ENCODE measurements at places on chromosomes 12 and 14.

GRCh38 chr14:30559638-30560091, 707 bp downstream of the G2E3 start:
- no peak for DNase-seq

DNA sequence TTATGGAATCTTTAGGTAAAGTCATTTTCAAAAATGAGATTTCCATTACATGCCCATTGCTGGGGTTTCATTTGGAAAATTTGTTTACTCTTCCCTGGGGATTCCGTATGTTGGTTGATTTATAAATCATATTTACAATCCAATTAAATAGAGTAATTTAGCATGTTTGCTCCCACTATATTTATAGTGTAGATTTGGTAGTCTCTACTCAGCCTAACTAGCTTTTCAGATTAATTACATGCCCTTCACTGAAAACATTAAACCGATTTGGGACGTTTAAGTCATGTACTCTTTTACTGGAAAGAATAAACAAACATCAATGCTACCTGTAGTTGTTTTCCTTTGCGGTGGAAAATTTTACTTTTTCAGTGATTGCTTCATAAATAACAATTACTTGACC, 10.4 kb downstream of the PAX9 start:
- DNase-seq: no peak

DNA sequence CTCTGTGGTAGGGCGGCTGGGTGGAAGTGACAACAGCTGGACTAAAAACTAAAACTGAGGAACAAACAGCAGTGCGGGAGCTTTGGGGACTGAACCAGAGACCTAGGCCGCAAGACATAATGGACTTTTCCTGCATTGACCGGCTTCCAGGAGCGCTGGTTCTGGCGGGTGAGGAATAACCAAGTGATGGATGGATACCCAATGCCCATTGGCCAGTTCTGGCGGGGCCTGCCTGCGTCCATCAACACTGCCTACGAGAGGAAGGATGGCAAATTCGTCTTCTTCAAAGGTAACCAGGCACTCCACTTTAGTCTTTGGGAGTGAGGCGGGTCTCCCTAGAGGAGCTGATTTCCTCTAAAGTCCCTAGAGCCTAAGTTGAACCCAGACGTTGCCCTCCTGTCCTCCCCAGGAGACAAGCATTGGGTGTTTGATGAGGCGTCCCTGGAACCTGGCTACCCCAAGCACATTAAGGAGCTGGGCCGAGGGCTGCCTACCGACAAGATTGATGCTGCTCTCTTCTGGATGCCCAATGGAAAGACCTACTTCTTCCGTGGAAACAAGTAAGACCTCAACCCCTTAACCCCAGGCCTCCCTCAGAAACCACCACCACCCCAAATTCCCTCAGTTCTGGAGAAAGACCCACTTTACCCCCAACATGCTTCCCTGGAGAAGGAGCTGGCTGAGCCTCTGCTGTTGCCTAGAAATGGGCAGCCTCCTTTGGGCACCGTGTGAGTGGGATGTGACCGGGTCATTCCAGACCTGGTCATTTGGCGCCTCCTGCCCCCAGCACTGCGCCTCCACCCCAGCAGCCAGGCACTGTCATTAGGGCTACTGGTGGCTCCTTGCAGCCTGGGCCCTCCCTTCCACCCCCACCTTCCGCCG, 8.1 kb downstream of the MMP14 start:
- no peak for DNase-seq

DNA sequence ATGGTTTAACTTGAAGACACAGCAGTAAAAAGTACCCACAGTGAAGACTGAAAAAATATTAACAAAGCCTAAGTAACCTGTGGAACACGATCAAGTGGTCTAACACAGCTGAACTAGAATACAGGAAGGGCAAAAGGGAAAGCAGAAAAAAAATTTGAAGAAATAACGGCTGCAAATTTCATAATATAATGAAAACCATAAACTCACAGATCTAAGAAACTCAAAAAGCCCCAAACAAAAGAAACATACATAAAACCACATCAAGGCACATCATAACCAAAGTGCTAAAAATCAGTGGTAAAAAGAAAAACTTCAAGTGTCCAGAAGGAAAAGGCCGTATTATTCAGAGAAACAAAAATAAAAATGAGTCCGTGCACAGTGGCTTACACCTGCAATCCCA, 30.9 kb downstream of the SPPL3 start:
- no peak for DNase-seq

DNA sequence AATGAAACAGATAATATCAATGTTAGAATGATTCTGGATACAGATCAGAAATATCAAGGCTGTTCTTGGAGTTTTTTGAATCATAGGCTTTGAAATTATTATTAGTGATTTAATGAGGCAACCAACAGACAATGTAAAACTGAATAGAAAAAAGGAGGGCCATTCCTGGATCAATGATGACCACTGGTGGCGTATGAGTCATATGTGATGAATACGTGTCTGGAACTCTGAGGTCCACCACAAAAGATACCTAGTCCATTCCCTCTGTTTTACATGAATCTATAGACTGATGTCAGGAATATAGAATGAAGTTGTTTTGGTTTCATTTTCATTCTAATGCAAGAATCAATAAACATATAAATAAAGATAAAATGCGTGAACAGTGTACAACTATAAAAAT, 78.3 kb upstream of the RTL1 start:
- DNase-seq: no peak

DNA sequence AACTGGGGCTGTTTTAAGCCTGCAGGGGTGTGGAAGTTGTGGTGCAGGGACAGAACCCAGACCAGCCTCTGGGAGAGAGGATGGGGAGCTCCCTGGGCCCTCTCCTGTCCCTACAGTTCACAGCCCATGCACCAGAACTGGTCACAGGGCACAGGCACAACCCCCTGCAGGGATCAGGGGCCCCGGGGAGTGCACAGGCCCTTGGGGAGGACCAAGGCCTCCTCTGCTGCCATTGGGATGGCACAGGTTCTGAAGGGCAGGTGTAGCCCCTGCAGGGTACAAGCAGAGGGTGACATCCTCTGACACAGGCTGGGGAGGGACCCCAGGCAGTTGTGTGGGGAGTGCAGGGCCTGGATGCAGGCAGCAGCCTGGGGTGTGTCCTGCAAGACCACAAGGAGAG, 66.4 kb upstream of the SFSWAP start:
- DNase-seq: no peak

GRCh38 chr14:61401461-61401860, 80.1 kb downstream of the PRKCH start:
- no peak for DNase-seq

GRCh38 chr14:54711812-54712464, 145.0 kb downstream of the SAMD4A start:
- no peak for DNase-seq

DNA sequence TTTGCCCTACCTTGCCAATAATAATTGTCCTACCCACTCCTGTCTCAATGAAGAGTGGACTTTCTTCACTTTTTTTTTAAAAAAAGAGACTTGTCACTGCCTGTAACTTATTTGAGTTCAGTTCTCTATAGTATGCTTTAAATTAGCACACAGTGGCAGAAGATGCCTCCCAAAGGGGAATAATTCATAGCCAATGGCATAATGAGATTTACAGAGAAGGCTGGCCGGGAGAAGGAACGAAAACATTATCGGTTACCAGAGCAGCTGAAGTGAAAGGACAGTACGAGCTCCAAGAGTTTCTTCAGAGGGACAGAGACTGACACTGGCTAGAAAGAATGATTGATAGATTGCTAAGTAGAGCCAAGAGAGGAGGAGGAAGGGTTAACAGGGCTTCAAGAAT, 356.3 kb downstream of the EMP1 start:
- no peak for DNase-seq

DNA sequence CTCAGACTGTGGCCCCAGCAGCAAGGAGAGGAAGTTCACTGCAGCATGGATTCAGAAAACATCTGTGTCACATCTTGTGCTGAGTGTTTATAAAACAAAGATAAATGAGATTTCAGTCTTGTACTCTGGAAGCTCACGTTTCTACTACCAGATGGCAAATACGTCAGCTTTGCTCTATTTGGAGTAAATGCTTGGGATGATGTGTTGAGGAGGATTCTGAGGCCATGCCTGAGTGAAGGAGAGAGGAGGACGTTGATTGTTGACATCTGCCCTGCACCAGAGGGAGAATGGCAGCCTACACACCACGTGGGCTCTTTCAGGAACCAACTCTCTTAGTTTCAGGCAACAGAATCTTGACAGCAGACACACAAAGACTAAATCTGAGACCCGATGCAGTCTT, 188.9 kb downstream of the TMEM132C start:
- no peak for DNase-seq

- DNase-seq: no peak
Observed at GRCh38 chr12:15050659-15051058, 77.8 kb downstream of the PDE6H start.

DNA sequence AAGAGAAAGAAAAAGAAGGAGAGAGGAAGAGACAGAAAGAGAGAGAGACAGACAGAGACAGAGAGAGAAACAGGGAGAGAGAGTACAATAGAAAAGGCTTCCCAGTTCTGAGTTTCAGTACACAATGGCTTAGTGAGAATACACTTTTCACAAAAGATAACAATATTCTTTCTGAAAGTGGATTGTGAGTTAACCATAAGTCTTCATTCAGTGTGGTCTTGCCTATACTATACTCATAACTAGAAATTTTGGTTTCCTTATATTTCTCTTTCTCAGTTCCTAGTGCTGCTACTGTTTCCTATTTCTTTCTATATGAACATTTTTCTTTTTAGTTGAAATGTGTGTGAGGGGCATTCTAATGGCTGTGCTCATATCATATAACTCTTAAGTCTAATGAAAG, 9.3 kb downstream of the CD163L1 start:
- no peak for DNase-seq

DNA sequence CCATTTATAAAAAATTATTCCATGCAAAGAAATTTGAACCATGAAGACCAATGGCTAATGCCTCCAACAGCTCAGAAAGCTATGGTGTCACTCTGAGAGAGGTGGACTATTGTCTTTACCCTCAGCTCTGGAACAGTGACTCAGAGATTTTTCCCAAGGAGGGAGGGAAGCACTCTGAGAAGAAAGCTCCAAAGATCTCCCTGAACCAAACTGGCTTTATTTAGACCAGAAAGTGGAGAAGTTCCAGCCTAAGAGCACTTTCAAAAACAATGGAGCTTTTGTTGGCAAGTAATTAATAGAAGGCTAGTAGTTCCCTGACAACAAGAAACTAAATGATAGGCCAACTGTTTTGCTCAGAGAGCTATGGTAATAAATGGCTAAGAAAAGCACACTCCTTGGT, 599.9 kb upstream of the MDGA2 start:
- no peak for DNase-seq

GRCh38 chr14:38994731-38995130, 108.3 kb downstream of the SEC23A start:
- DNase-seq: no peak

- no peak for DNase-seq
Observed at GRCh38 chr14:59155886-59156285, 32.6 kb upstream of the DAAM1 start.

DNA sequence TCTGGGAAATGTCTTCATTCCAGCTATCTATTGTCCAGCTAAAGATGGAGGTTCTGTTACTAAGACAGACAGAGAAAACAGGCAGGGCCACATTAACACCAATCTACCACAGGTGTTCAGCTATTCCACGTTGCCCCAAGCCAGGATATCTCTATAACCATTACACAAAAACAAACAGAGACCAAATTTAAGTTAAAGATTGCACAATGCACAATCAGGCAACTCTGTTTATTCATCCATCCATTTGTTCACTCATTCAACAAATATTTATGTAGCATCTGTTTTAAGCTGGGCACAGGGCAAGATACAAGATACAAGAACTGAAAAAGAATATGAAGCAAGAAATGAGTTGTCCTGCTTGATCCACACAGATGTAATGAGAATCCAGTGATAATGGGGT, 629.0 kb downstream of the MED13L start:
- no peak for DNase-seq

- DNase-seq: no peak
Observed at GRCh38 chr12:40393026-40393425, 168.2 kb downstream of the LRRK2 start.

GRCh38 chr14:103633391-103633790, 4.4 kb downstream of the KLC1 start:
- DNase-seq: no peak

DNA sequence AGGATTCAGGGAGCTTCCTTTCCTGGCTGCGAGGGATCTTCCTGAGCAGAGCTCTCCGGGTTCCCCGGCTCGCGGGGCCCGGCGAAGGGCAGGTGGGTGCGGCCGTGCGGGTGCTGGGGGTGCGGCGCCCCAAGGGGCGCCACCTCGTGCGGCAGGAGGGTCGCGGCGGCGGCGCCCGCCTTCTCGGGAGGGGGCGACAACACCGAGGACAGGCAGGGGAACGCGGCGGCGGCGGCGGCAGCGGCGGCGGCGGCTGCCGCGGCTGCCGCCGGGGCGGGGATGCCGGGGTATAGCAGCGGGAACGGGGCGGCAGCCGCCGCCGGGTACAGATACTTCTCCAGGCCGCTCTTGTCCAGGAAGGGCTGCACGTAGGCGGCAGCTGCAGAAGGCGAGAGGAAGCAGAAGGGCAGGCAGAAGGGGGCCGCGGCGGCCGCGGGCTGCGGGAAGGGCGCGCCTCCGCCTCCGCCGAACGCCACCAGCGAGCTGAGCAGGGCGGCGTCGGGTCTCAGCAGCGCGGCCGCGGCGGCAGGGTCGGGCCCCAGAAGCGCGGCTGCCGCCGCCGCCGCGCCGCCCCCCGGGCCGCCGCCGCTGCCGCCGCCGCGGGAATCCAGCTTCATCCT, 2.7 kb downstream of the BHLHE41 start:
- DNase-seq: no peak

Measured in stimulated activated CD8-positive, alpha-beta memory T cell treated with anti-CD3 and anti-CD28 coated beads, Interleukin-15, amount 100 ng/mL, for 24 hours (primary cell).